ENCODE measurements at places on chromosomes 6 and 20.

DNA sequence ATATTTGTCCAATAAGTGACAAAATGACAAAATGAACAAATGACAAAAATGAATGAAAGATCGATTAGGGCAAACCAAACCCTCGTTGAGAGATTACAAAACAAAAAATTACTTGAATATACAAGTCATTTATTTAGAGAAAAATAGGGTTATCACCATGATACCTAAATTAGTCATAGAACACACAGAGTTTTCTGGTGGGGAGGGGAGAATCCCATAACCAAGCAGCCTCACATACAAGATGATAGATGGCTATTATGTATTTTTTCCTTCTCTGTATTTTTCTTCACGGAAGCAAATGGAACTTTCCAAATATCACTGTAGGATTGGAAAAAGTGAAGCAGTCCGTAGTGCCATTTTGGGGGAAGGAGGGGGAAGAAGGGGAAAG lies 28.5 kb upstream of the BMP6 start:
- DNase-seq: no peak

- DNase-seq: no peak
These were observed 119.0 kb upstream of the GLP1R start for GRCh38 chr6:38929560-38929959.

GRCh38 chr20:47125508-47125757 lies 230.8 kb downstream of the EYA2 start:
- no peak for DNase-seq

- DNase-seq: peak; percentile 10
These were observed 109.4 kb upstream of the EMILIN3 start for GRCh38 chr20:41476013-41476441.

GRCh38 chr6:153207006-153207405 lies 75.9 kb upstream of the RGS17 start:
- DNase-seq: no peak

- no peak for DNase-seq
These were observed 1076.1 kb upstream of the ADGRB3 start for GRCh38 chr6:67558985-67559384.

GRCh38 chr20:58558486-58559367 lies 43.5 kb upstream of the APCDD1L start:
- no peak for DNase-seq

- no peak for DNase-seq
These were observed 23.8 kb upstream of the HELZ2 start for GRCh38 chr20:63597651-63598478.

- DNase-seq: no peak
These were observed 51.8 kb upstream of the MYB start for GRCh38 chr6:135129136-135129856.

DNA sequence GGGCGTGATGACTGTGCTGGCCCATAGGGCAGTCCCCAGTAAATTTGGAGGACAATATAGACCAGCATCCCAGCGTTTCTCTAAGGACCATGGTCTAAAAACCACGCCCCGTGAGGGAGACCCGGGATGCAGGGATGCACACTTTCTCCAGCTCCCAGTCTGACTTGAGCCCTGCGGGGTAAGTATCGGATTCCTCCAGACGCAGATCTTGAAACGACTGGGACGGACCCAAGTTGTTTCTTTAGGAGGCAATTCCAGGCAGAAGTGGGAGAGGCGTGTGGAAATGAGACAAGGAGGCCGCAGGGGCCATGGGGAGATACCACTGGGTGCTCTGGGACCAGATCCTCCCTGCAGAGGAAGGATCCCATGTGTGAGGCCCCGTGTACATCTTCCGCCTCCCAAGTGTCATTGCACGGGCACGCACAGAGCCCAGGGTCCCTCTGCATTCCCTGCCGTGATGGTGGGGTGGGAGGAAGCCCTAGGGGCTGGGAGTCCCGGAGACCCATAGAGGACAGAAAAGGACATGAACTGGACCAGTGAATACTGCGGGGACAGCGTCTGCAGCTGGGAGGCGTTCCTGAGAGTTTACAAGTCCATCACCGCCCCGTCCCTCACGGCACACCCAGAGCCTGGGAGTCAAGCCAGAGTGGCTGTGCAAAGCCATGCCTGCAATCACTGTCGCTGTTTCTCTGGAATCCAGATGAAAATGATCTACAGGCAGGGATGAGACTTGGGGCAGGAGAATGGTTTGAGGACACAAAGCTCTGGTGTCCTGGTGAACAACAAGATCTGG lies 522.9 kb downstream of the CDH26 start:
- DNase-seq: no peak

DNA sequence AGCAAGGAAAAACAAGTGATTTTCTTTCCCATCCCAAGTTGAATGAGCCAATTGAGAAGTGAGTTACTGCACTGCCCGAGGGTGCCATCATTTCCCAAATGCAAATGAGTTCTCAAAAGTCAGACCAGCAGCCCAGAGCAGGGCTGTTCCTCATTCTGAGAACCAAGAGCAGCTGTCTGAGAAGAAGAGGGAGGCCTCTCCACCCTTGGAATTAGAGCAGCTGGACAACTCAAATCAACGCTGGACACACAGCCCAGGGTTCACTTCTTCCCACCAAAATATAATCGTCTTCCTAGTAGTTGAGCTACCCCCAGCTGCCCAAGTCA lies 4.6 kb upstream of the PREX1 start:
- DNase-seq: peak; percentile 39

DNA sequence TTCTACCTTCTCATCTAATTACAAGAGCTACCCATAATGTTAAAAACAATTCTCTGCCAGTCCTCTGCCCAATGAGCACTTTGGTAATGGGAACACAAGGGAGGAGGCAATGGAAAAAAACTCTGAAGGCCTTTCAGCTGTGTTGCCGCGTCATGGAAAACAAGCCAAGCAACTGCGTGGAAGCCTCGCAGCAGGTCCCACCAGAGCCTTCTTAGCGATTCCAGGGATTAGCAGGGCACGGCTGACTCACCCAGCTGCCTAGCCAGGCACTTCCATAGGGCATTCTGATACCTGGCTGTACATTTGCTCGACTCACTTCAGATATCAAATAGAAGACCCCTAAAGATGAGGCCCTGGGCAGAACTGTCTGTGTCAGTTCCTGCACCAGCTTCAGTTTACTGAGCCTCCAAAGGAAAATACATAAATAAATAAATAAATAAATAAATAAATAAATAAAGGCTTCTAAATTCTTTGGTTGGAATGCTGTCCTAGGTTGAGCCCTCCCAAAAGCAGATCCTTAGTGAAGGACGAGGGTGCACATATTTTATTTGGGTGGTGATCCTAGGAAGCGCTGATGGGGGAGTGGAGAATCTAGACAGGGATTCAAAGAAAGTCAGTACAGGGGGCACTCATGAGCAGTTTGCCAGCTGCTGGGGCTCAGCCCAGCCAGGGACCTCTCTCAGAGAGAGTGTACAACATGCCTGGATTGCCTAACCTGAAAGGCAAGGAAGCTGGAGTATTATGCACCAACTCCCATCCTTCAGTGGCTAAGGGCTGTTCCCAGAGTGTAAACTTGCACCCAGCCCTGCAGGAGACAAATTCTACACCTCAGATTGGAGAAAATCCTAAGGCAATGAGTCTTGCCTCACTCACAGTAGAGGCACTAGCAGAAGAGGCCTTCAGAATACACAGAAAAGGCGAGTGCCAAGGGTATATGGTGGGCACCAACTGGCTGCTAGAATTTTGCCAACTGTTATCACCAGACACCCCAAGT lies 18.2 kb downstream of the SNAP25 start:
- DNase-seq: no peak

DNA sequence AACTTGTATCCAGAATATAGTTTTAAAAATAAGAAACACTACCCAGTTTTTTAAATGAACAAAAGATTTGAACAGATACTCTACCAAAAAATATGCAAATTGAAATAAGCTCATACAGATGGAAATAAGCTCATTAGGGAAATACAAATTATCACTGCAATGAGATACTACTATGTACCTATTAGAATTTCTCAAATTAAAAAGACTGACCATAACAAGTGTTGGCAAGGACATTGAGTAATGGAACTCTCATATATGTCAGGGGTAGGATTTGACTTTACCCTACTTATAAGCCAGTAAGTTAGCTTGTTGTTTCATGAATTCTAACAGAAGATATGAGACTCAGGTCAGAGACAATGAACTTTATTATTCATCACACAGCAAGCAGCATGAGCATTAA lies 9.6 kb upstream of the ASIP start:
- no peak for DNase-seq

DNA sequence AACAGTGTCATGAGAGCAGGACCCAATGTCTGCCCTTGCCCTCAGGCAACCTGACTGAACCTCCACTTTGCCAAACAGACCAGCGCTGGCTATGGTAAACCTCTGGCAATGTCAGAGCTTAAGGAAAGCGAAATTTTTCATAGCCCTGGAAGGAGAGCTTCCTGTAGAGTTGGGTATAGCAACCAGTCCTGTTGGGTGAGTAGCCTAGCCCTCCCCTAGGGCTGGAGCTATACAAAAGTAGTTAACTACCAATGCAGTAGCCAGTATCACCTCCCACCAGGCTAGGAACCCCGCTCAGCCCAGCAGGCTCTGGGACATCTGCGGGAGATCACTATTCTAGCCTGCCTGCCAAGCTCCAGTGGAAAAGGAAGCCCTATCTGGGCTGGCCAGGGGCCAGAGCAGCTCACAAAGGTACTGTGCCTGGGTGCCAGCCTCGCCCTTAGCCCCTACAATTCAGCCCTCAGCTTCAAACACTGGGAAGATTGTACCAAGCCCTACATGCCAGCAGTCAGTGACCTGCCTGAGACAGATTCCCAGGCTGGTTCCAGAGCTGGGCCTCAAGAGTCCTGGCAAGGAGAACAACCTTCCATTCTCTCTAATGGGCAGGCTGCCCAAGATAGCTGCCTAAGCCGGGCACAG lies 7.9 kb downstream of the WFDC3 start:
- DNase-seq: peak; percentile 35

DNA sequence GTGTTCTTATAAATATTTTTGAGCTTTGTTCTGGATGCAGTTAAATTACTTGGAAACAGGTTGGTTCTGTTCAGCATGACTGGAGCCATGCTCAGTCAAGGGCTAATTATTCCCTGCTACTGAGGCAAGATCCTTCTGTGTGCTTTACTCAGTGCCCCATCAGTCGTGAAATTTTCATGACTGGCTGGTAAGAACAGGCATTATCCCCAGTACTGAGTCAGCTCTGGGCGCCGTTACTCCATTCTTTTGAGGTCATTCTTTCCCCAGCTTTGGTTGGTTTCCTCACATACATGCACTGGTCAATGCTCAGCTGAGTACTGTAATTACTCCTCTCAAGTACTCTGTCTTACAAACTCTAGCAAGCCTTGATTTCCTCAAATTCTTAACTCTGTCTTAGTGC lies 71.3 kb downstream of the CDKAL1 start:
- no peak for DNase-seq

GRCh38 chr6:17178326-17178725 lies 76.5 kb downstream of the STMND1 start:
- no peak for DNase-seq

DNA sequence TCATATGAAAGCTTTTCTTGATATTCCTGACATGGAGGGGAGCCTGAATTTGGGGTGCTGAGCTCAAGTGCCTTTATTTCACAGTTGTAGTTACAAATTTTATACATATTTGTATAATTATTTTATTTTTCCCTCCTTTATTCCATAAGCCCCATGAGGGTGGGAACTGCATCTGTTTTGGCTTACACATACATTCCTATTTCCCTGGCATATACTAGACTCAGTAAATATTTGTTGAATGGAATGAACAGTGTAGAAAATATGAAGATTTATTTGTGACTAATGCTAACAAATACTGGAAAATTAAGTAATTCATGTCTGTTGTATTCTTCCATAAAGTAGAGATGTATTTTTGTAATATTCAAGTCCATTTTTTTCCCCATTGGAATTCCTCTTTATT lies 127.1 kb downstream of the MYO6 start:
- DNase-seq: no peak

DNA sequence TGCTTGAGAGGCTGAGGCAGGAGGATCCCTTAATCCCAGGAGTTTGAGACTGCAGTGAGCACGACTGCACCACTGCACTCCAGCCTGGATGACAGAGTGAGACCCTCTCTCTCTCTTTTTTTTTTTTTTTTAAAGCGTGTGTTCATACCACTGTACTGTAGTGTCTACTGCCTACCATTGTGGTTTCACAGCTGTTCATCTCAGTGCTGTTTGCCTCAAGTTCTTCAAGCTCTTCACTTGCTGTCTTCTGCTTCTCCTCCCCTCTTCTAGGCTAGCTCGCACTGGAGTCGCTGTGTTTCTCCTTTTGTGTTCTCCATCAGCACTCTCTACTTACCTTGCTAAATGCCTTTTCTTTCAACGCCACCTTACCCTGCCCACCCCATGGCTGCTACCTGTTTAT lies 7.4 kb downstream of the FOXO3 start:
- DNase-seq: no peak

DNA sequence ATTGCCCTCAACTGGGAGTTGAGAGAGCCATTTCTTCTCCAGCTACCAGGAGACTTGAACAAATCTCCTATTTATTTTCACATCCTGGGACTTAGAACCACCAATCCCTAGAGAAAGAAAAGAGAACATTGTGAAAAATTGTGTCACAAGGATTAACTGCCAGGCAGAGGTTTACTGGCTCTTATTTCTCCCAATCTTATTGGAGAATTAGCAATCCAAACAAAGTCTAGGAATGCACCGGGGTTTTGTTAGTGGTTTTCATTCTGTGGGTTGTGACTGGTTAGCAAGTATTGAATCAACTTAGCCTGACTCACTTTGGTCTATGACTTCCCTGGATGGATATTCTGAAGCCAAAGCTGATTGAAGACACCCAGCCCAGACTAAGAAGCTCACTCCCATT lies 21.2 kb upstream of the ENPP5 start:
- no peak for DNase-seq

GRCh38 chr20:64021124-64021975 lies 14.6 kb upstream of the C20orf204 start:
- no peak for DNase-seq

DNA sequence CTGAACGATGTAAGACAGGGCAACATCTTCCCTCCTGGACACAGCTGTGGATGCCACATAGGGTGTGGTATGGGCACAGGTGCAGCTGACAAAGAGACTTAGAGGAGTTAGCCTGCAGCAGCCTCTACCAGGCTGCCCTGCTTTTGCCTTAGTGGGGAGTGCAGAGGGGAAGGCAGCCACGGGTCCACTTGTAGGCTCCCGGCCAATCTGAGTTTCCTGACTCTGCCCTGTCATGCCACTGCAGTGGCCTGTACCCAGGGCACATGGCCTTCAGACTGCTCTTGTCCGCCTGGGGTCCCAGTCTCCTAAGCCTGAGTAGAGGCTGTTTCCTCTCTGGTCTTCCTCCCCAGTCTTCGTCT lies 17.1 kb upstream of the CST9L start:
- no peak for DNase-seq
